ENCODE measurements at places on chromosomes 2 and 18. TPM values are rescaled to one million over a fixed set of nuclear protein-coding genes. Genes with fewer than 3 reads are reported as not detected.

The RBBP8 gene
- total RNA-seq, result 48.9 TPM

The SLC23A3 gene
- not detected for total RNA-seq

The ARMC9 gene
- 15.2 TPM for total RNA-seq

The KIAA2012 gene
- 0.03 TPM for total RNA-seq

The ANKRD62 gene
- total RNA-seq, result not detected

The MC2R gene
- not detected for total RNA-seq

The ABCG5 gene
- total RNA-seq, result not detected

The AP1S3 gene
- total RNA-seq, result 6.4 TPM

The ICA1L gene
- total RNA-seq, result 2.0 TPM

The DYTN gene
- total RNA-seq, result not detected

The ZC3H6 gene
- total RNA-seq, result 5.6 TPM

The SOCS6 gene
- 23.8 TPM for total RNA-seq

DNA sequence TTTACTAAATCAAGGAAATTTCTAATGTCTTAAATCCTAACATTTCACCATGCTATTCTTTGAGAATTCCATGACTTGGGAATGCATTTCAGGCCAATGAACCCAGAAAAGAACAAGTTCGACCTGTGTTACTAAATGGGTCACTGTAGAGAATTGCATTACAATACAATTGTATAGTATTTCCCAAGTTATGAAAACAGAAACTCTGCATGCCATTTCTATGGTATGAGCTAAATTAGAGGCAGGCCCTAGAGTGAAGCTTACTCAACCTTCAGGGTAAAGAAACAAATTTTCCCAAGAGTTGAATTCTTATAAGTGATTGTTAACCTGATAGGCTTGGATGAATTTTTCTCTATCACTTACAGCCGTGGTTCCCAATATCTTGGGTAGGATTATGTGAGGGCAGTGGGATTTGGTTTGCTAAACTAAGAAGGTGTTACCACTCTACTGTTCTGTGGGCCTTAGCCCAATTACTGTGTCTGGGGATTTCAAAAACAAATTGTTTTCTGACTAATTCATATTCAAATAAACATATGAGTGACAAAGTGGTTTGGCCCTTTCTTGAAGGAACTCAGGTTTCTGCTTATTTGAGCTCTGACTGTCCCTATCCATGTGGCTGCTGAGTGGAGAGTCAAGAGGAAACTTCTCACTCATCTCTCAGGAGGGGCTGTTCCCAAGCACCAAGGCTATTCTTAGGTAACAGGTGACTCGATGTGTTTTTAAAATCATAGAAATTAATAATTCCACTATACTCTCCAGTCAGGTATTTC is 11.2 kb upstream of the SERPINB7 start:
- DNase-seq, result no peak

GRCh38 chr18:69885841-69886531 is 61.7 kb downstream of the CD226 start:
- DNase-seq, result no peak

- DNase-seq, result no peak
Measured at GRCh38 chr18:2538844-2539243, 32.5 kb downstream of the METTL4 start.

- DNase-seq, result no peak
Measured at GRCh38 chr2:20509770-20510490, 63.1 kb downstream of the RHOB start.

- peak; percentile 69 for DNase-seq
Measured at GRCh38 chr2:109558076-109558882, 55.5 kb downstream of the SEPTIN10 start.

GRCh38 chr2:16756831-16757644 is 91.4 kb upstream of the CYRIA start:
- peak; percentile 63 for DNase-seq

DNA sequence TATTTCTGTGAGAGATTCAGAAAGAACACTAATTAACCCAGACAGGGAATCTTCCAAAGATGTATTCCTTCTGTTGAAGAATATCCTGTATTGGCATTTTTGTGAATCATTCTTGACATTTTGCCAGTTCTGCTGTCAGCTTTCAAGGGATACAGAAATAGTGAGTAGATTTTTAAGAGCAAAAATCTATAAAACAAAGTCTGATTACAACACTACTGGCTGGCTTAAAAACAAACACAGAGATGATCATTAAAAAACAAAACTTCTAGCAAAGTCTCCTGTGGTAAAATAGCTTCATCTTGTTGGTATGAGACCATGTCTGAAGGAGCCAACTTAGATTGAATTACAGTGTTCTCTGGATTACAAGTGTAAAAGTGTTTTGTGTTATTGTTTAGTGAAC is 866.3 kb upstream of the KLHL29 start:
- no peak for DNase-seq

GRCh38 chr2:145199827-145200706 is 680.1 kb upstream of the ZEB2 start:
- DNase-seq, result no peak

DNA sequence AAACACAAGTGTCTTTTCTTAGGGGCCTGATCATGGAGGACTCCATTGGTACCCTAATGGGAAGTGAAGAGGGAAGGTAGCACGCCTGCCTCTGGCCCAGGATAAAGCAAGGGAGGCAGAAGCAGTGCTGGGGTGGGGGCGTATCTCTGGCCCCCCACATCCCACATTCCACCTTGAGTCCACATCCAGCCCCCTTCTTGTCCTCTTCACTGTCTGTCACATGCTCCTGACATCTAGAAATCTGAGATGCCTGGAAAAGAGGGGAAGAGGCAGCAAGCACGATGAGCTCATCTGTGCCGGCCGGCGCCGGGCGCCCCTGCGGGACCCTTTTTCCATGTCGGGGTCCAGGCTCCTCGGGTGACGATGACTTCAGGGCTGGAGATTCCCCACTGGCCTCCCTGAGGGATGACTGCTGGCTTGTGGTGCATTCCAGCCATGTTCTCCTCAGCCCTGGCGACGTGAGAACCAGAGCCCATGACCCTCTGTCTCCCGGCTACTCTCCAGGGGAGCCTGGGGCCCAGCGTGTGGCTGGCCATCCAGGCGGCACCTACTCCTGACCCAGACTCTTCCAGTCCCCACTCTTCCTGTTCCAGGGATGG is 277.5 kb downstream of the DYSF start:
- DNase-seq, result peak; percentile 31

DNA sequence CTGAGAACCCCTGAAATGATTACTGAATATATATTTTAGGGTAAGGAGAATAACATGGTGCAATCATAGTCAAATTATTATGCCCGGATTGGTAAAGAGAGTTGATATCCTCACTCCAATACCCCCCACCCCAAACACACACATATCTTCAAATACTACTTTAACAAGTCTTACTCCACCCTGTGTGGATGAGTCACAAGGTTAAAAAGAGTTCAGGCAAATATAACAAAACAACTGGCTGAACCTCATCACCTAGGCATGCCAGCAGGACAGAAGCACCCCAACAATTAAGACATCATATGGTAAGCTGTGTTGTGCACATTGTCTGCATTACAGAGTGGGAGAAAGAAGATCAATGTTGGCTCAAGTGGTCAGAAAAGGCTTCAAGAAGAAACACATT is 857.4 kb downstream of the TDRD15 start:
- DNase-seq, result no peak

DNA sequence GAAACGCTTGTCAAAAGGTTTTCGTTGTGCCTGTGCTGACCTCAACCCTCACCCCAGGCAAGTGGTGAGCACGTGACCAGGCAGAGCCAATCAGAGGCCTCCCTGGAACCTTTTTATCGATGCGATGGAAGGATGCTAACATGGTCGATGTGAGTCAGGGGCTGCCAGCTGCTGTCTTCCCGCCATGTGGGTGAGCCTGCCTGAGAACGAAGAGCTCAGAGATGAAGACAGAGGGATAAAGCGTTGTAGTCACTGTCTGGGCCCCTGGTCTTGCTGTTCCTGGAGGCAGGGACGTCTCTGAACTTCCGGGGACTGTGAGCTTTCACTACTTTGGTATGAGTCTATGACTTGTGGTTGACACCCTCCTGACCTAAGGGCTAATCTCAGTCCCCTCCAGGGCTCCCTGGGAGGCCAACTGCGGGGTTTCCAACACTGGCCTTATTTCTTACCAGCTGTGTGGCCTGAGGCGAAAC is 18.6 kb downstream of the DNMT3A start:
- no peak for DNase-seq

- no peak for DNase-seq
Measured at GRCh38 chr2:200049086-200049485, 93.7 kb downstream of the MAIP1 start.

GRCh38 chr18:57998461-57998860 is 45.6 kb upstream of the NEDD4L start:
- no peak for DNase-seq

GRCh38 chr2:163255086-163255485 is 416.5 kb upstream of the KCNH7 start:
- no peak for DNase-seq

DNA sequence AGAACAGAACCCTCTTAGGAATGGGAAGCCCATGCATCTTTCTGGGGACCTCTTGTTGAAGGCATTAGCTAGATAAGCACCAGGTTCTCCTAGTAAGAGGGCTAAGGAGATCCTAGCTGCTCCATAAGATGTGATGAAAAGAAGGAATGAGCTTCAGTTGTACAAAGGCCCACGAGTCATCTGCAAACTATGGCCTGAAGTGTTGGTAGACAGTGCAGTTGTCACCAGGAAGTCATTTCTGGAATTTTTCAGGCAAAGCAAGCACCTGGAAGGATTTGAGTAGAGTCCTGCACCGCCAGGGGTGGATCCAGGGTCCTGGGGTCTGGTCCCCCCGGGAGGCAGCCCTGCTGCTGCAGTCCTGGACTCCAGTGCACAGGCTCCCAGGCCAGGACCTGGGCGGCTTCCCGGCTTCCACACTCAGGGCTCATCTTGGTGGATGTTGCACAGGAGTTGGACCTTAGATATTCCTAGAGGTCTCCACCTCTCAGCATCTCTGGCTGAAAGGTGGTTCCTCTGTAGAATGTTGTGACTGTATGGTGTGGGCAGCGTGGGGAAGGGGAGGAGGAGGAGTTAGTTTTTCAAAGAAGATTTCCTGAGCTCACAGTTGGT is 85.3 kb downstream of the LDLRAD4 start:
- DNase-seq, result no peak

DNA sequence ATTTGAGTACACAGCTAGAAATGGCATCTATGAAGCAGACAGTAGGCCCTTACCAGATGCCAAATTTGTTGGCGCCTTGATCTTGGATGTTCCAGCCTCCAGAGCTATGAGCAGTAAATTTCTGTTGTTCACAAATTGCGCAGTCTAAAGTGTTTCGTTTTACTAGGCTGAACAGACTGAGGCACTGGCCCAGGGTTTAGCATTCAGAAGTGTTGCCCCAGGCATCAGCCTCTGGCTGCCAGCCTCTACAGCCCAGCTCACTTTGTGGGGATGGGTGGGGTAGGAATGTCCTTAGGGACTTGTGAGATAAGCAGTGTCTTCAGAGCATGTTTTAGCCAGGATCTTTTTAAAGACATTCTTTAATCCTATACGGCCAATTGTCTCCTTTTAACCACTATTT is 51.5 kb upstream of the MGAT5 start:
- DNase-seq, result no peak

- no peak for DNase-seq
Measured at GRCh38 chr2:182301093-182301492, 125.7 kb downstream of the PDE1A start.

GRCh38 chr2:108271691-108272253 is 16.9 kb upstream of the SULT1C2 start:
- DNase-seq, result peak; percentile 84

- DNase-seq, result no peak
Measured at GRCh38 chr18:4888251-4889040, 308.6 kb downstream of the AKAIN1 start.

DNA sequence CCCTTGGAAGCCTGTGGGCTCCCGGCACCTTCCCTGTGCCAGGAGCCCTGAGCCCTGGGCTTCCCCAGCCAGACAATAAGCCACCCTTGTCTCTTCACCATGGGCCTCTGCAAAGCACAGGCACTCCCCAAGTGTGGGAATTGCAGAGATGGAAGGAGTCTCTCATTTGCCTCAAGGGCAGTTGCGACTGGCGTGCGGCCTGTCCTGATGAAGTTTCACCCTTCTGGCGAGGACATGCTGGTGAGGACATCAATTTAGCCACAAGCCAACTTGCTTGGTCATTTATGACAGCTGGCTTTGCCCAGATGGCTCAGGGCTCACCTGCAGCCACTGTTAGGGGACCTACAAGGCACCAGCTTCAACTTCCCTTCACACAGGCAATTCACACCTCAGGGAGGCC is 180.2 kb downstream of the ANAPC1 start:
- DNase-seq, result no peak

- DNase-seq, result no peak
Measured at GRCh38 chr2:24471662-24472061, 19.4 kb upstream of the NCOA1 start.

DNA sequence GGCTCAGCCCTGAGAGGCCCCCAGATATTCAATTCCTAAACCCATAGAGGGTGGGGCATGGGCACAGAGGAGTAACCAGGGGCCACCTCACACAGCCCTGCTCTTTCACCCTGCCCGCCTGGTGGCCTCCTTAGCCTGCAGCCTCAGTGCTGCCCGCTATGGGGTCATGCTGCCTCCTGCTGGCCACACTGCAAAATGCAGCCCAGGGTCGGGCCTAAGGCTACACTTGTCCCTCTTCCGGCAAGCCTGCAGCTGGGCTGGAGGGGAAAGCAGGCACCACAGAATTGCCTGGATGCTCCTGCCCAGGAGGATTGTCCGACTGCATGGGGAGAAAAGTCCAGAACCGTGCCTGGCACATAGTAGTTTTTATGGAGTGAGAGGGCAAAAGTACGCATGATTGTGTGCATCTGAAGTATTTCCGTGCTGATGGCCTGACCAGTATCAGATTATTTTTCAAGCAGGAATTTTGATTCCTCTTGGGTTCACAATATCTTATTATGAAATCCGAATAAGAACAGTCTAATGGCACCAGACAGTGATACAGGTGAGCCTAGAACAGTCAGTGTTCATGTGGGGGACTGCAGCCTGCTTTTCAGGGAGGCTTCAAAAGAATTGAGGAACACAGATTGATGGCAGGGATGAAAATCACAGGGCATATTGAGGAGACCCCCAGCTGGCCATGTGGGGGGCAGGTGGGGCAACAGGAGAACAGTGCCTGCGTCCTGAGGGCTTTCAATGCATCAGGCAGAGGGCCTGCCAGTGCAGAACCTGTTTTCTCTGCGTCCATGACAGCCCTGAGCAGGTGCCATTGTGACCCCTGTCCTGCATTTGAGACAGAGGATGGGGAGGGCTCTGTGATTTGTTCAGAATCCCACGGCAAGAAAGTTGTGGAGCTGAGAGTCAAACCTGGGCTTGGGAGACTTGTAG is 51.2 kb upstream of the ALPP start:
- DNase-seq, result peak; percentile 53

DNA sequence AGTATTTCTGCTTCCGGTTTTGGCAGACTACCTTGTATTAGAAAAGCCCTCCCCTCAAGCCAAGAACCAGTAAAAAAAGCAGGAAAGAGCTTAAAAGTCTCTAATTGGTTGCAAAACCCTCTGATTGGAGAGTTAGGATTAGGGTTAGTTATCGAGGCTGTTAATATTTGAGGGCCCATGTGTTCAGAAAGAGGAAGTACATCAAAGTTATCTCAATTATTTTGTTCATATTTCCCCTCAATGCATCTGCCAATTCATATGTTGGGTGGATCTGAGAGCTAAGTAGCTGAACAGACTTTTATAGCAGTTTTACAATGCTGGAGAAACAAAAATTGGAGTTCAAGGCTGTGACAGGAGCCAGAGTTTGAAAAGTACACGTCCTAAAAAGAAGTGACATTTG is 43.1 kb upstream of the KLHL14 start:
- no peak for DNase-seq

GRCh38 chr2:129092956-129093355 is 774.3 kb upstream of the HS6ST1 start:
- no peak for DNase-seq

All from SJSA1 (cell line).